ENCODE measurements at places on chromosomes 5 and 9.

- DNase-seq: no peak
These were observed 43.5 kb downstream of the SLC12A7 start for GRCh38 chr5:1068204-1068894.

DNA sequence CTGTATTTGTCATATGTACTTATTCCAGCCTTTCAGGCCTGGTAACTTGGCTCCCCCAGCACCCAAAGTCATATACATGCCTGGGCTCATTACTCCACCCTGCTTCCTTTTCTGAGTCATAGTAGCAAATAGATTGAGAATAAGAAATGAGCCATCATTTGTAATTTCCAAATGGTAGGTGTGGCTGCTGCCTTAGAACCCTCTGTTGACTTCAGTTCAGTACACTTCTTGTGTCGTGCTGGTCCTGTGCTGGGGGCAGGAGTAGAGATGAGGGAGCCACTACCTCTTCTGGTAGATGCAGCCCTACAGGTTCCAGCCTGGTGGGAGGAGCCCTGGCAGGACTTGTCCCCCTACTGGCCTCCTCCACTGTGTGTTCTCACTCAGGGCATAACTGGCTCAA is 11.1 kb downstream of the GM2A start:
- DNase-seq: no peak

GRCh38 chr9:19485193-19485592 is 76.4 kb downstream of the ACER2 start:
- no peak for DNase-seq

GRCh38 chr5:59300930-59301329 is 592.6 kb downstream of the PDE4D start:
- DNase-seq: no peak

DNA sequence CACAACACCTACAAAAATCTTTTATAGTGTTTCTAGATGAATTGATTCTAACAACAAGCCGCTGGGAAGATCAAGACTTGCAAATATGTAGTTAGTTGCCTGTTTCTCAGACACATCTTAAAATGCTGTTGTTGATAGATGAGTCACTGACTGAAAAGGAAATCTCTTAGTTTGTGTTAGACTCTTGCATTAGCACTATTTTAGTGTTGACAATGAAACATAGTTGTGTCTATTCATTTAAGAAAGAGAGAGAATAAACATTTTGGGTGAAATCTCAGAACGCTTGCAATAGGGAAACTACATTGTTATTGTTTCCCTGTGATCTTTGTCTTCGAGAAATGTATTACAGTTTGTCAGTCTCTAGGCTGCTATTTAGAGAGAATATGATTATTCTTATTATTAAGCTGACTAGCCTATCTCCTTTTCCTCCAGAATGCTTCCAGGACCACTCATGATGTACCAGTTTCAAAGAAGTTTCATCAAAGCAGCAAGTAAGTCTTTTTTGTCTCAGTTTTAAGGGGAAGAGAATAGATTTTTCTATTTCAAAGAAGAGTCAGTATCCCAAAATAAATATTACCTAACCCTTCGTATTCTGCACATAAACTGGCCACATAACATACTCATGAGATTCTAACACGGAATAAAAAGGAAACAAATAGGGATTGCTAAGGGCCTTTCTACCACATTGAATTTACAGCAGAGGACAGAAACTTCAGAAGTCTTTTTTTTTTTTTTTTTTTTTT is 285.6 kb downstream of the ARHGAP26 start:
- DNase-seq: no peak

DNA sequence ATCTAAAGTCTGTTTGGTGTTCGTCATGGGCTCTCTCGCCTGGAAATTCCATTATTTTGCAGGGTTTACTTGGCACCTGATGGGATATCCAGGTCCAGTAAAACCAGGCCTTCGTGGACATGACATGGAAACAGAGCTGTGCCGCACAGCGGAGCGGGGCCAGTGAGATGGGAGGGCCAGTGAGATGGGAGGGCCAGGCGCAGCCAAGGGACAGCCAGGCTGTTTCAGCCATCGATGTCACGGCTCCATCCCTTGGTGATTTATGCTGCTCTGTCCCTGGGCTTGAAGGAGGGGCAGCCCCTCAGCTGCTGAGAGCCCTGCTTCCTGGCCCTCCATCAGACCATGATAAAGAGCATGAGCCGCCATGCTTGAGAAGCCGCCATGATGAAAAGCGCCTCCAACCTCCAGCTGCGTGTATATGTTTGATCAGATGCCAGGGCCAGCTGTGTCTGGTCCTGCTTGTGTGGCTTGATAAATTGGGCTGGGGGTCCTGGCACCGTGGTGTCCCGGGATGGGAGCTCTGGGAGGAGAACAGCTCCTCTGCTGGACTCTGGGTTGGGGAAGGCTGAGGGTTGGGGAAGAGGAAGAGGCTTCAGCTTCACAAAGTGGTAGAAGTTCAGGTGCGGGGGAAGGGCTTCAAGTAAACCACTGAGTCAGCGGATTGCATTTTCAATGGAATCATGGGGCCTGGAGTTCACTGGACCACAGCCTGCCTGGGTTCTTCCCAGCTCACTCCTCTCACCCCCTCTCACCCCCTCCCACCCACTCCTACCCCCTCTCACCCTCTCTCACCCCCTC is 6.1 kb upstream of the COL5A1 start:
- no peak for DNase-seq

GRCh38 chr9:82499337-82499736 is 510.8 kb downstream of the SPATA31D1 start:
- DNase-seq: no peak

DNA sequence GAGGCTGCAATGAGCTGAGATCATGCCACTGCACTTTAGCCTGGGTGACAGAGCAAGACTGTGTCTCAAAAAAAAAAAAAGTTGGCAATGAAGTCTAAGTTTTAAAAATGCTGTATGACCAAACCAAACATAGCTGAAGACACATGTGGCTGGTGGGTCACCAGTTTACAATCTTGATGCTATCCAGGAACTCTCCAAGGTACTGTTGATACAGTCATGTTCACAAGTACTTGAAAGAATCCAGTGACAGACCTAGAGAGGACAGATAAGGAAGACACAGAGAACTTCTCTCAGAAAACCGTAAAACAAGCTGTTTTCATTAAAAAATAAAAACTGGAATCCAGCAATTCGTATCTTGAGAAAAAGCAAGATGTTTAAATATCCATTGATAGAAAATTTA is 95.7 kb downstream of the ACTBL2 start:
- DNase-seq: no peak

DNA sequence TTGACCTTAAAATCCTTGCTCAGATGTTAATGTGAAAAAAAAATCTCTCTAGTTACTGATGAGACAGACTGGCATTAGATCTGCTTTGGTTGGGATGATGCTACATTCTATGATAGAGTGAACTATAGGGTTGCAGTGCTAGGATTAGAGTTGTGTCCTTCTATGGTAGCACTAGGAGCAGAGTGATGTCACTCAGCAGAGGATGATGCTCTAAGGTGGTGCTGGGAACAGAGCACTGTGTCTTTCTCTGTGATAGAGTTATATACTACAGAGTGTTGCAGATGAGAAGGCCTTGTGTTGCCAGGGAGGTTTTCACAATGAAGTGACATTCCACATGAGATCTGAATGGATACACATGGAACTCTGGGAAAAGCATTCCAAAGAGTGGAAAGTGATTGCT is 462.3 kb downstream of the CDH12 start:
- no peak for DNase-seq

DNA sequence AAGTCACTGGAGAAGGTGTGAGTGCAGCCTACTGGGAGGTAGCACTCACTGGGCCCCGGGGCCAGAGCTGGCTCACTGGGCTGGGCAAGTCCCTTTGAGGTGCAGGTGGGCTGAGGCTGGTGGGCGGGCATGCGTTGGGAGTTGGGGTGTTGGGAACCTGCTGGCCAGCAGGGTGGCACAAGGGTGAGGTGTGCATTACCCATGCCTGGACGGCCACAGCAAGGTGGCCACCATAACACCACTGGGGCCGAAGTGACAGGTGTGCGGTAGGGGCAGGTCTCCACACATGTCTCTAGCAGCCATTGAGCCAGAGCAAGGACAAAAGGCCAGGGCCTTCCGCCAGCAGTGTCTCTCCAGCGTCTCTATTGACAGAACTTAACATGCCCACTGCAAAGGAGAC is 22.6 kb downstream of the PRRT1B start:
- DNase-seq: no peak

GRCh38 chr5:157581901-157582300 is 6.3 kb upstream of the ADAM19 start:
- DNase-seq: no peak

GRCh38 chr5:135107986-135108385 is 74.0 kb upstream of the PITX1 start:
- DNase-seq: no peak
